ENCODE measurements at places on chromosomes 2 and 18.

DNA sequence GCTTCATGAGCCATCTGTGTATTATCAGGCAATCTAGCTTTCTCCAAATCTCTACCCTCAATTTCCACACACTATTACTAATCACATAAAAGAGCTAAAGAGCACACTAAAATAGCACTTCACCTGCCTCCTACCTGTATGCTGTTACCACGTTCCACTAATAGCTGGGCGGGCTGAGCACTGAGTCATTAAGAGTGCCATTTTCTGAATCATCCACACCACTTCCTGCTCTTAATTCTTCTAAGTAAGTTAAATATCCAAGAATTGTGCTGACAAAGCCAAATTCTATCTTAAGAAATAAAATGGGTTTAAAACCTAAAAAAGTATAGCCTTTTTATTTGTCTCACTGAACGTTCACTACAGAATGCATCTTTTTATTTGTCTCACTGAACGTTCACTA, 35.7 kb downstream of the NOL10 start:
- no peak for DNase-seq

- DNase-seq = no peak
Measured at GRCh38 chr2:10058251-10059015, 15.1 kb downstream of the KLF11 start.

DNA sequence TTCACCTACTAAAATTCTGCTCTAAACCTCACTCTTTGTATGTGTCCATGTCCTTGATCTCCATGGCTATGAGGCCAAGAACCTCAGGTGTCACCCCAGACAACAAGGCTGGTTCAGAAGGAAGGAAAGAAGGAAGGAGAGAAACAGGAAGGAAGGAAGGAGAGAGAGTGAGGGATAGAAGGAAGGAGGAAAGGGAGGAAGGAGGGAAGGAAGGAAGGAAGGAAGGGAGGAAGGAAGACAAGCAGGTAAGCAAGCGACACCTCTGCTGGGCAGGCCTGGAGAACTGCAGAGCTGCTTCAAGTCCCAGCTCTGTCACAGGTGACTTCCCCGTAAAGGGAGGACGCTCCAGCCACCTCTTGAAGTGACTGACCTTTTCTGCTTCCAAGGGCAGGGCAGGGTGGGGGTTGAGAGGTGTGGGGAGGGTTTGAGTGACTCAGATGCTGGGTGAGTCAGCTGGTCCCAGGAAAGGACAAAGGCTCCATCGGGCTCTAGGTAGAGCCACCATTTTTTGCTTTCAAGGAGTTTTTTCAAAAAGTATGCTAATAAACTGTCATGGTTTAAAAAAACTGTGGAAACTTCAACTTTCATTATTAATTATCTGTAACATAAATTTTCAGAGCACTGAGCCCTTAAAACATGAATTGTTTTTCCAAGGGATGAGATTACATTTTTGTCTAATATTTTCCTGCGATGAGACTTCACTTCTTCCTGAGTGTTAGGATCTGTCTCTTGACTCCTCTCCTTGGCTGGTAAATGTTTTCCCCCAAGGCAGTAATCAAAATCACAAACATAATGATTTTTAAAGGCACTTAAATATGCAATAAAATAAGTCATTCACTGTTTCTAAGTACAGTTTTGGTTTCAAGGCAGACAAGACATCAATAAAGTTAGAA, 90.1 kb upstream of the L3MBTL4 start:
- DNase-seq = no peak

- DNase-seq = no peak
Measured at GRCh38 chr18:75472396-75472795, 44.9 kb upstream of the SMIM21 start.

- no peak for DNase-seq
Measured at GRCh38 chr2:113164930-113165585, 8.7 kb upstream of the PSD4 start.
